ENCODE measurements at places on chromosomes 1 and 21.

DNA sequence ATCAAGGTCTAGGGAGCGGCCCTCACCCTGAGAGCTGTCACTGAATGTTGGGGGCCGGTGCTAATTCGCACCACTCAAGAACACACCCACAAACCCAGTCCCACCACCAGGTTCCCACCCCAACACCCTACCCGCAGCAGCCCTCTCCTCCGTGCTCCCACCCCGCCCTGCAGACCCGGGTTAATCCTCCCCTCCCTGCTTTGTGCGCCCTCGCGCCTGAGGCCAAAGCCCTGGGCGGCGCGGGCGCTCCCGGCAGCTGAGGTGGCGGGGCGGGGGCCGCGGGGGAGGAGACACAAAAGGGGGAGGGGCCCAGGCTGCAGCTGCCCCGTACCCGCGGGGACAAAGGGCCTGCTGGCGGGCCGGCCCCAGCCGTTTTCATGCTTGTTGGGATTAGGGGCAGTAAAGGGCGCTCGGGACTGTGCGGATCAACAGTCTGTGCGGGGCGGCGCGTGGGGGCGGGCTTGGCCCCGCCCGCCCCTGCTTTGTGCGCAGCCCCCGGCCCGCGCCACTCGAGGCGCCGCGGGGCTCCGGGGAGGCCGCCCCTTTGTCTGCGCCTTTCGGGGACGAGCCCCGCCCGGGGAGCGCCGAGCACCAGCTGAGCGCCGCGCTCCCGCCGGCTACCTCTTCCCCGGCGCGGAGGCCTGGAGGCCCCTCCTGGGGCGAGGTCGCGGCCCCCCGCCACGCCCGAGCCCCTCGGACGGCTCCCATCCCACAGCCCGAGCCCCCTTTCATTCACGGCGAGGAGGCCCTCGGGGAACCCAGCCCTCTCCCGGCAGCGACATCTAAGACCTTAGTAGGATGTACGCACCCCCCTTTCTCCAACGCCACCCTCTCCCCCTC is 10.9 kb downstream of the C1orf216 start:
- DNase-seq, result no peak

GRCh38 chr1:85816606-85817005 is 108.4 kb upstream of the ZNHIT6 start:
- DNase-seq, result no peak

- DNase-seq, result no peak
Observed at GRCh38 chr21:16492892-16493291, 763.1 kb downstream of the USP25 start.

DNA sequence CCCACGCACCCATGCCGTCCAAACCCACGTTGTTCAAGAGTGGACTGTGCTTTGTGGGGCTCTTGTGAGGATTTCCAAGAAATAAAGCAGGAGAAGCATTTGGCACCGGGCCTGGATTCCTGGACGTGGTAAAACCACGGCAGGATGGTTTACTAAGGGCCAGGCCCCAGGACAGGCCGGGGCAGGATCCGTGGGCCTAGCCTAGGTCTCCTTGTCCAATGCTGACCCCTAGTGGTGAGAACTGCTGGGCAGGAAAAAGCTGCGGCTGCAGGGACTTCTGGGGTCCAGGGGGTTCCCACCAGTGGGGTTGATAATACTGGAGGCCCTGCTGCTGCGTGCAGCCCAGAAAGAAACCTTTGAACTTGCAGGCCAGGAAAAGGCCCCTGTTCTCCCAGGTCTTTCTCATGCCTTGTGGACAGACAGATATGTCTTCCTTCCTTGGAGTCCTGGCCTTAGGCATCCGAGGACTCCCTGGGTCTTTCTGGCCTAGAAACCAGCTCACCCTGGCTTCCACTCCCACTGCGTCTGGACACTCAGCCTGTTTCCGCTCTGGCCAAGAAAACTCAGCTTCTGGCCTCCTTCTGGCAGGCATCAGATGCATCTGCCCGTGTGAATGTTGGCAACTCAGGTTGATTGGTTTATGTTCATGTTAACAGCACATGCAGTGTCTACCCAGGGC is 106.9 kb upstream of the TMEM51 start:
- peak; percentile 11 for DNase-seq

DNA sequence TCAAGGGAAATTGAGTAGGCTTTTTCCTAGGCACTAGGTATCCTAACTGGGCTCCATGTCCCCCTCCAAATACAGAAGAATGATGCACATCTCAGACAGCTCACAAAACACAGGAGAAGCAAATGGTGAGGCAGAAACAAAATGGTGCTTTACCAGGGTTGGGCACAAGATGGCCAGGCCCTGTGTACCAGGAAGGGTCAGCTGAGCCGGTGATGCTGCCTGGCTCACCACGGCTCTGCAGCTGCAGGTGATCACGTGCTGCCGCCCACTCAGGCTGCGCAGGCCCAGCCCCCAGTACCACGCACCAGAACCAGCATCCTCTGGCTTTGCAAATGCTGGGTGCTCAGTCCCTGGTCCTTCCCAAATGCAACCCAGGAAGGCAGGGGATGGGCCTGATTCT is 993 bp upstream of the DSCAM start:
- DNase-seq, result no peak

- no peak for DNase-seq
Observed at GRCh38 chr1:241323514-241324195, 33.4 kb downstream of the RGS7 start.

GRCh38 chr1:21332554-21333311 is 42.5 kb upstream of the ECE1 start:
- no peak for DNase-seq

DNA sequence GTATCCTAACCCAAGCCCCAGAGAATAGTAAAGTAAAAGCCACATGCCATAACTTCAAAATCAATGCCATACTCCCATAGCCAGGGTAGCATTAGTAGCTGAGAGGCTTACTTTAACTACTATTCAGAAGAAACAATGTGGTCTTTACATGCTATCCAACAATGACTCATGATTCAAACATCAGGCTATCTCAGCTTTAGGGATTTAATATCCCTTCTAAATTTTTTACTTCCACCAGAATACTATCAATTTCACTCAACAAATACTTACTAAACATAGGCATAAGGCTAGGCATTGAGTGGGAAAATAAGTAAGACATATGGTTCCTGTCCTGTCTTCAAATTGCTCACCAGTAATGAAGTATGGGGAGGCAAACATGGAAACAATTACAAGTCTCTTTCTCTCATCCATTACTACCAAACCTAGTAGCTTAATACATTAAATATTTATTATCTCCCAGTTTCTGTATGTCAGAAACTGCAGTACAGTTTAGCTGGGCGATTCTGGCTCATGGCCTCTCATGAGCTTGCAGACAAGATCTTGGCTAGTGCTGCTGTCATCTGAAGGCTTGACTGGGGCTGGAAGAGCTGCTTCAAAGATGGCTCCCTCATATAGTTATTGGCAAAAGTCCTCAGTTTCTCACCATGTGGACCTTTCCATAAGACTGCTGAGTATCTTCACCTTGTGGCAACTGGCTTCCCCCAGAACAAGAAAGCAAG is 30.7 kb downstream of the EVI5 start:
- no peak for DNase-seq

GRCh38 chr1:153515504-153516394 is 20.0 kb downstream of the S100A6 start:
- no peak for DNase-seq

DNA sequence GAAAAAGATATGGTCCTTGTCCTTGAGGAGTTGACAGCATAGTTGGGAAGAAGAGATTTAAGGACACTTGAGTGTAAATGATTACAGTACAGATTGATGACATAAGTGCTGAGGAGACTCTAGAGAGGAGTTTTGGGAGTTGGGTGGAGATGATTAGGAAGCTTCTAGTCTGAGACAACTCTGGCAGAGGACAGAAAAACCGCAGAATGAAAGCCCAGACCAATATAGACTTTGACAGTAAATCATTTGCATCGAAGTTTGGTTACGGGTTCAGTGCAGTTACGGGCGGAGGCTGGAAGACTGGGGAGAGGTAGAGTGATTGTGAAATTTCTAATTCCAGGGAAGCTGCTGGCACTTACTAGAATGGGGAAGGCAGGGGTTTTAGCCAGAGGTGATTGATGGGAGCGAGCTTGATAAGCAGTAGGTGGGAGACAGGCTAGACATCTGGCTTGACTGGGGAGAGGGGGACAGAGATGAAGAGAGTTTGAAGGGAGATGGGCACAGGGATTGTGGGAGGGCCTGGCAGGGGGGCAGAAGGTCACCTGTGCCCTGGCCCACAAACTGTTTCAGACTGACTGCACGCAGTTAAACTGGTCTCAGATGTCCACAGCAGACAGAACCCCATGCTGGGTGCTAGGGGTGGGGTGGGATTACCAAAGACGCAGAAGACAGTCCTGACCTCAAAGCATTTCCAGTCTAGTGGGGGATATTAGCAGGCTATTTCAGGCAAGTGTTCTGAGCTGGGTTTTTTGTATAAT is 20.1 kb downstream of the SH2D2A start:
- DNase-seq, result no peak

DNA sequence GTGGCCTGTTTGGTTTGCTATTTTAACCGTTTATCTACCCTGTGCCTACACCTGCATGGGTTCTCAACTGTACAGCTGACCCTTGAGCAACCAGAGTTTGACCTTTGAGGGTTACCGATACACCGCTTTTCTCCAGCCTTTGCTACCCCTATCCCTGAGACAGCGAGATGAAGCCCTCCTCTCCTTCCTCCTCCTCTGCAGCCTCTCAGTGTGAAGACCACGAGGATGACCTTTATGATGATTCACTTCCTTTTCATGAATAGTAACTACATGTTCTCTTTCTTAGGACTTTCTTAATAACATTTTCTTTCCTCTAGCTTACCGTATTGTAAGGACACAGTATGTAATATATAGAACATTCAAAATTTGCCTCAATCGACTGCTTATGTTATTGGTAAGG is 14.5 kb upstream of the RNF187 start:
- DNase-seq, result no peak

- no peak for DNase-seq
Observed at GRCh38 chr1:248140846-248141245, 4.1 kb upstream of the OR2M5 start.

DNA sequence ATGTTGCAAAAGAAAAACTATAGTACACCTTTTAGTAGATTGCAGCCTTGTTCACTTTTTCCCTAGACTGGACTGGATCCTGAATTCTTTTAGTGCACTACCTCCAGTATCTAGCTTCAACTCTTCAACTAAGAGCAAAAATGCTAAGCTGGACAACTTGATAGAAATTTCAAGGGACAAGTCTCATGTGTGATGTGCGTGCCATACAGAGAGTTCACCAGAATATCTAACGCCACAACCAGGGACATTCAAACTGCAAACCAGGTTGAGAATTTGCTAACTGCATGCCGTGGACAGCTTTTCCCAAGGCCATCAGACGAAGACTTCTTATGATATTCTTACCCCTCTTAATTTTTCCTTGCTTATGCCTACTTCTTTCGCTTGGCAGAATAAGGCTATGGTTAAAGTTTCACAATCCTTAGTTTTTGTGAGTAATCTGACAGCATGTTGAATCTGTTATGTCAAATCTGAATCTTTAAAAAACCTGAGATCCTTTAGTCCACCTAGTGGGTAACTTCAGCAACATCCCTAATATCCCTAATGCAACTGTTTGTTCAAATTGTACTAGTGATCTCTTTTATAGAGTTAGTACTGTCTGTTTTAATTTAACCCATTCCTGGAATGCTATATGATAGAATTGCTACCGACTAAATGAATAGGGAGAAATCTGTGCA is 66.4 kb downstream of the DDAH1 start:
- no peak for DNase-seq

DNA sequence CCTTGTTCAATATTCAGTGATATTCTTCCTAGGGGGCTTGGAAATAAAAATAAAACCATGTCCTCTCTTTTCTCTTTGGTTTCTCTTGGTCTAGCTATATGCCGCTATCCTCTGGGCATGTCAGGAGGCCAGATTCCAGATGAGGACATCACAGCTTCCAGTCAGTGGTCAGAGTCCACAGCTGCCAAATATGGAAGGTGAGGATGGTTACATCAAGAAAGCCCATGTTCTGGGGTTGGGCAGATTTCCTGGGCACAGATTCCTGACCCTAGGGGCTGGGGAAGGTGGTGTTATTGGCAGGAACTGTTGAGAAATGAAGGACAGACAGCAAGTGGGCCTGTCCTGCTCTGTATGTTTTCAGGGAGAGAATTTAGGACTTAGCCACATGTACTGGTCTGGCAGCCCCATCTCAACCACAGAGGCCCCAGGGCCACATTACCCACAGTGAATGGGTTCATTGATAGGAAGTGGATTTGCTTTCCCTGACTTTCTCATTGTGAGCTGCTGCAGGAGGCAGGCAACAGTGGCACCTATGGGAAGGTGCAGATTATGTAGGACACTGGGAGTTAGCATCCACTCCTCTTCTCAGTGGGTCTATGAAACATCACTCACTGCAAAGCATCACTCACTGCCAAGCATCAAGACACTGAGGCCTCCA is 37.4 kb upstream of the HSD17B7 start:
- DNase-seq, result no peak

GRCh38 chr1:225541383-225541782 is 111.5 kb downstream of the ENAH start:
- DNase-seq, result no peak

- DNase-seq, result no peak
Observed at GRCh38 chr1:187718527-187718926, 889.8 kb downstream of the PLA2G4A start.

- DNase-seq, result no peak
Observed at GRCh38 chr21:33849834-33850233, 65.8 kb downstream of the ATP5PO start.

- no peak for DNase-seq
Observed at GRCh38 chr1:70554341-70554740, 143.3 kb downstream of the CTH start.

- DNase-seq, result no peak
Observed at GRCh38 chr1:182589931-182590330, 875 bp upstream of the RNASEL start.

DNA sequence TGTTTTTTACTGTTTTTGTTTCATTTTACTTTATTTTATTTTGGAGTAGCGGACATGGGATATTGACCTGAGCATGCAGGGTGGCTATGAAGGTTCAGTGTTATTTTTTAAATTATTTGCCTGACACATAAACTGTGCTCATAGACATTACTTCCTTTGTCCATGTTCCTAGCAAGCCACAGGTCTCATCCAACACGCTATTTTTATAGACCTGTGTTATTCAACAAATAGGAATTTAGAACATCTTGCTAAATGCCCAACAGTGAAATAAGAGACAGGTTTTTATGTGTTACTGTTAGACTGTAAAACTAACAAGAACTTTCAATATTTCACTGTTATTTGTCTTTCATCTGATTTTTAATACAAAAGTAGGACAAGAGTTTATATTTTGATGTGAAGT is 756.4 kb downstream of the KCNT2 start:
- DNase-seq, result no peak

GRCh38 chr1:32693455-32694174 is 9.0 kb downstream of the SYNC start:
- no peak for DNase-seq

GRCh38 chr1:110636149-110636935 is 30.2 kb upstream of the KCNA2 start:
- DNase-seq, result no peak

DNA sequence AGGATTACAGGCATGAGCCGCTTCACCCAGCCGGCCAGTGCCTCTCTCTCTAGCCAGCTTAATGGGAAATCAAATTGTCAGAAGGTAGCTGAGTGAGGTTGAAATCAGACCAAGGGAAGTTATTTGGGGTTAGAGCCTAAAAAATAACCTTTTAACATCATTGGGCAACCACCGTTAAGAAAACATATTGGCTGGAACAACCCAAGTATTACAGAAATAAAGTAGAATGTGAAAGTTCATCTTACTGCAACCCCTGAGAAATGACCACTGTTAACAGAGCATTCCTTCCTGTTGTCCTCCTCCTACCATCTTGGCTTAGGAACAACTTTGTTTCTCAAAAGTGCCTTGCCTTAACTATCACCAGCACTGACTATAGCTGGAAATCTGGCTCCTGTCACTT is 3.2 kb upstream of the RNF186 start:
- DNase-seq, result no peak

GRCh38 chr1:172421974-172422604 is 1.6 kb downstream of the C1orf105 start:
- DNase-seq, result no peak

Data from activated CD8-positive, alpha-beta memory T cell treated with anti-CD3 and anti-CD28 coated beads for 1 hour (primary cell).